ENCODE measurements at places on chromosomes 13 and 19. TPM values are rescaled to one million over a fixed set of nuclear protein-coding genes. Genes with fewer than 3 reads are reported as not detected.

GRCh38 chr19:41619018-41619556 is 7.8 kb downstream of the CEACAM4 start:
- no peak overlapping the region for H3K4me3 ChIP-seq
- H3K27ac ChIP-seq, result no peak overlapping the region
- DNase-seq, result no peak

The ZNF616 gene
- polyA plus RNA-seq, result 6.3 TPM

DNA sequence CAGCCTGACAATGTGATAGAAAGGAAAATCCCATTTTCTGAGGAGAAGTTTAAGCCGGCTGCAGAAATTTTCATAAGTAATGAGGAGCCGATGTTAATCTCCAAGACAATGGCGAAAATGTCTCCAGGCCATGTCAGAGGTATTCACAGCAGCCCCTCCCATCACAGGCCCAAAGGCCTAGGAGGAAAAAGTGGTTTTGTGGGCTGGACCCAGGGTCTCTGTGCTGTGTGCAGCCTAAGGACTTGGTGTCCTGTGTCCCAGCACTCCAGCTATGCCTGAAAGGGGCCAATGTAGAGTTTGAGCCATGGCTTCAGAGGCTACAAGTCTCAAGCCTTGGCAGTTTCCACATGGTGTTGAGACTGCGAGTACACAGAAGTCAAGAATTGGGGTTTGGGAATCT is 32.9 kb upstream of the GPC6 start:
- H3K27ac ChIP-seq, result no peak overlapping the region
- DNase-seq, result no peak
- H3K27me3 ChIP-seq, result no peaks in the 10 kb centered on the region
- H3K4me1 ChIP-seq, result no peaks in the 10 kb centered on the region

The NLRP11 gene
- polyA plus RNA-seq, result 2.3 TPM

- no peak overlapping the region for H3K4me3 ChIP-seq
- no peaks in the 10 kb centered on the region for H3K4me1 ChIP-seq
- DNase-seq, result no peak
- H3K27ac ChIP-seq, result no peak overlapping the region
- no peaks in the 10 kb centered on the region for H3K27me3 ChIP-seq
These were observed 754.9 kb downstream of the OLFM4 start for GRCh38 chr13:53783471-53783870.

The CGB8 gene
- polyA plus RNA-seq, result not detected

GRCh38 chr19:4715529-4716221 is 8.0 kb downstream of the DPP9 start:
- no peaks in the 10 kb centered on the region for H3K4me1 ChIP-seq
- H3K36me3 ChIP-seq, result no peaks in the 10 kb centered on the region
- no peaks in the 10 kb centered on the region for H3K27me3 ChIP-seq
- no peak overlapping the region for H3K27ac ChIP-seq
- DNase-seq, result no peak

DNA sequence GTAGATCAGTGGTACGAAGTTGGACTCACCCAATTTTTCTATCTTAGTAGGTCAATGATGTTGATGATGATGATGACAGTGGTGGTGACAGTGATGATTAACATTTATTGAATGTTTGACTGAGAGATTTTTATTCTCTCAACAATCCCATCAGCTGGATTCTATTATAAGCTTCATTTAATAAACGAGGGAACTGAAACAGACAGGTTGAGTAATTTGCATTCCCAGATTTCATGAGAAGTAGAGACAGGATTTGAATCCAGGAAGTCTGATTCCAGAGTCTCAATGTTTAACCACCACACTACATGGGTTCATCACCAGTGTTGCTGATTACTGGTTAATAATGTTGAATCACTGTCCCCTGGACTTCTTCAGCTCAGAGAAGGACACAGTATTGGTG is 168.9 kb downstream of the FLT1 start:
- no peak for DNase-seq
- H3K36me3 ChIP-seq, result no peaks in the 10 kb centered on the region
- no peaks in the 10 kb centered on the region for H3K27me3 ChIP-seq
- no peak overlapping the region for H3K27ac ChIP-seq
- H3K4me1 ChIP-seq, result peaks cover 23% of the 10 kb centered on the region
- no peak overlapping the region for H3K4me3 ChIP-seq

- H3K27me3 ChIP-seq, result no peaks in the 10 kb centered on the region
- no peaks in the 10 kb centered on the region for H3K4me1 ChIP-seq
- H3K4me3 ChIP-seq, result no peak overlapping the region
- no peaks in the 10 kb centered on the region for H3K36me3 ChIP-seq
These were observed 26.0 kb downstream of the C19orf47 start for GRCh38 chr19:40322271-40322610.

DNA sequence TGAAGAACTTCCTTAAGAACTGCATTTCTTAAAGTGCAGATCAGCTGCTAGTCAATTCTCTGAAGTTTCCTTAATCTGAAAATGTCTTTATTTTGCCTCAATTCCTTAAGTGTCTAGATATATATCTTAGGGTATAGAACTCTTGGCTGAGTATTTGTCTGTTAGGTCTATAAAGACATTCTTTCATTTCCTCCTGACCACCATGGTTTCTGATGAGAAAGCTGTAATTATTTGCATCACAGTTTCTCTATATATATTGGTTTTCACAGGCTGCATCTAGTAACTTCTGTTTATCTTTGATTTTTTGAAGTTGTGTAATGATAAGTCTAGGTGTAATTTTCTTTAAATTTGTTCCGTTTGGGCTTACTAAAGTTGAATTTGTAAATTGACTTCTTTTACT is 15.2 kb downstream of the NDFIP2 start:
- H3K36me3 ChIP-seq, result no peaks in the 10 kb centered on the region
- no peaks in the 10 kb centered on the region for H3K4me1 ChIP-seq

GRCh38 chr13:37127691-37128241 is 22.3 kb upstream of the CSNK1A1L start:
- H3K27me3 ChIP-seq, result no peaks in the 10 kb centered on the region
- H3K4me1 ChIP-seq, result no peaks in the 10 kb centered on the region
- no peaks in the 10 kb centered on the region for H3K36me3 ChIP-seq

- no peak overlapping the region for H3K4me3 ChIP-seq
- H3K4me1 ChIP-seq, result peaks cover 46% of the 10 kb centered on the region
- H3K27ac ChIP-seq, result peak overlapping the region; percentile 93
- no peaks in the 10 kb centered on the region for H3K36me3 ChIP-seq
These were observed 3.9 kb upstream of the SSBP4 start for GRCh38 chr19:18415178-18415867.

GRCh38 chr13:98144801-98145350 is 2.0 kb downstream of the FARP1 start:
- peaks cover 15% of the 10 kb centered on the region for H3K4me1 ChIP-seq
- no peak for DNase-seq
- no peaks in the 10 kb centered on the region for H3K36me3 ChIP-seq
- H3K4me3 ChIP-seq, result no peak overlapping the region
- no peaks in the 10 kb centered on the region for H3K27me3 ChIP-seq

The SELENOV gene
- 19.7 TPM for polyA plus RNA-seq

The DCLK1 gene
- 8.9 TPM for polyA plus RNA-seq

DNA sequence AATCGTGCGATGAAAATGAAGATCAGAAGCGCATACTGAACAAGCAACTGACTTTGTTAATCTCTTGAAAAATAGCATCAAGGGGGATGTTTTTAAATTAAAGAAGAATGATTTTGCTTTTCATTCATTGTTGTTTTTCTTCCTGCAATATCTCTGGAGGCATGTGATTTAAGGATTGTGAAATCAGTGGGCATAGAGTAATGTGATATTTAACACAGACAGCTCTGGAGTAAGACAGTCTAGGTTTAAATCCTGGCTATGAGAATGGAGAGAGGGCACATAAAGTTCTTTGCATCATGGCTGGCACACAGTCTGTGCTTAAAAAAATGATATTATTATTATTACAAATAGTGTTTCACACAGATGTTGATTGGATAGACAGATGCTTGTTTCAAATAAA is 243.1 kb upstream of the NBEA start:
- H3K4me1 ChIP-seq, result no peaks in the 10 kb centered on the region
- H3K4me3 ChIP-seq, result no peak overlapping the region
- no peaks in the 10 kb centered on the region for H3K36me3 ChIP-seq
- H3K27ac ChIP-seq, result no peak overlapping the region
- DNase-seq, result no peak
- H3K27me3 ChIP-seq, result no peaks in the 10 kb centered on the region

The QPCTL gene
- polyA plus RNA-seq, result 3.5 TPM

DNA sequence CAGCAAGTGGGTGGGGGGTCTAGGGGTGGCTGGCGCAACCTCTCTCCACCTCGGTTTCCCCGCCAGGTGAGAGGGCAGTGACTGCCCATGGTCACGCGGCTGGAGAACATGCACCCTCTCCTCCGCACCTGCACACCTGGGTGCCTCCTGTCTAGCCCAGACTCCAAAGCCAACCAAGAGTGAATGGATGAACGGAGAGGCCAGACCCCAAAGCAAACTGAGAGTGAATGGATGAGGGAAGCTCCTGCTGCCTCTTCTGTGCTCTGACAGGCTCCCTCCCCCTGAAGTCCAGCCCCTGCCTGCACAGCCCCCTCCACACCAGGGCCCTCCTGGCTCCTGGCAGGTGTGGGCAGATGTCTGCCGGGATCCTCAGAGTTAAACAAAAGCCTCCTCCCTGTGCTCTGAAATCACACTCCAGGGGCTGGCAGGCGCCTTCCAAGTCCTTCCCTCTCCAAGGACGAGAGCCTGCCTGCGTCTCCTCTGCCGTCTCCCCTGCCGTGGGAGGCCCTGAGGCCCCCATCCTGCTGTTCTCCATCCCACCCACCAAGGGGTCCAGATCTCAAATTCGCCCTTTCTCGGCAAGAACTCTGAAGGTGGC is 2.2 kb downstream of the SBNO2 start:
- peaks cover 52% of the 10 kb centered on the region for H3K4me1 ChIP-seq
- H3K27ac ChIP-seq, result peak overlapping the region; percentile 95
- H3K27me3 ChIP-seq, result no peaks in the 10 kb centered on the region
- peak; percentile 68 for DNase-seq
- H3K4me3 ChIP-seq, result peak overlapping the region; percentile 2
- H3K36me3 ChIP-seq, result no peaks in the 10 kb centered on the region

DNA sequence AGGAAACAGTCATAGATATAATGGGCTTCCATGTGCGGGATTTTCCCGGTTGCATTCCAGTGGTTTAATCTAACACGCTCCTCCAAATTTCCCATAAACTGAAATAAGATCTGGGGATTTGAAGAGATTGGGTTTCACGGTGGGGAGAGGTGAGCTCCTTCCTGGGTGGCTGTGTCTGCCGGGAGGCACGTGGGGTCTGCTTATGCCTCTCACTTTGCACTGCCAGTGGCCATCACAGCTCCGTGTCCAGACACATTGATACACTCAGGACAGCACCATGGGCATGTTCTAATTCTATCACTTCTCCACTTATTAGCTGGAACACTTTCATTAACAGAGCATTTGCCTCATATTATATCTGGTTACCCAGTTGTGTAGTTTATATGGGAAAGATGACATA is 73.4 kb downstream of the SOX1 start:
- H3K36me3 ChIP-seq, result no peaks in the 10 kb centered on the region
- no peak overlapping the region for H3K27ac ChIP-seq
- H3K4me1 ChIP-seq, result no peaks in the 10 kb centered on the region
- no peak for DNase-seq
- no peak overlapping the region for H3K4me3 ChIP-seq

The ODAD3 gene
- 18.3 TPM for polyA plus RNA-seq

The RASAL3 gene
- polyA plus RNA-seq, result 2.0 TPM

The TPRX2 gene
- 0.53 TPM for polyA plus RNA-seq

GRCh38 chr13:44422755-44423643 is 49.4 kb downstream of the SERP2 start:
- H3K4me3 ChIP-seq, result no peak overlapping the region
- no peaks in the 10 kb centered on the region for H3K36me3 ChIP-seq
- no peaks in the 10 kb centered on the region for H3K27me3 ChIP-seq
- no peak for DNase-seq

GRCh38 chr13:76019421-76020044 is 383.4 kb downstream of the LMO7 start:
- peak overlapping the region; percentile 0 for H3K4me3 ChIP-seq
- H3K4me1 ChIP-seq, result no peaks in the 10 kb centered on the region
- no peaks in the 10 kb centered on the region for H3K36me3 ChIP-seq
- no peaks in the 10 kb centered on the region for H3K27me3 ChIP-seq
- peak; percentile 45 for DNase-seq

- H3K4me3 ChIP-seq, result no peak overlapping the region
- peak; percentile 75 for DNase-seq
- H3K36me3 ChIP-seq, result no peaks in the 10 kb centered on the region
- peaks cover 73% of the 10 kb centered on the region for H3K4me1 ChIP-seq
- no peaks in the 10 kb centered on the region for H3K27me3 ChIP-seq
- H3K27ac ChIP-seq, result peak overlapping the region; percentile 64
These were observed 21.6 kb downstream of the GPR183 start for GRCh38 chr13:99285432-99286182.

The POU2F2 gene
- polyA plus RNA-seq, result 13.2 TPM

- no peaks in the 10 kb centered on the region for H3K36me3 ChIP-seq
- H3K27me3 ChIP-seq, result no peaks in the 10 kb centered on the region
- no peaks in the 10 kb centered on the region for H3K4me1 ChIP-seq
These were observed 26.0 kb downstream of the OR10H4 start for GRCh38 chr19:15974856-15975255.

The ABHD8 gene
- 70.7 TPM for polyA plus RNA-seq

The CLDN10 gene
- polyA plus RNA-seq, result 3.3 TPM

The MBD3L5 gene
- not detected for polyA plus RNA-seq

- H3K27ac ChIP-seq, result no peak overlapping the region
- H3K36me3 ChIP-seq, result no peaks in the 10 kb centered on the region
- no peak for DNase-seq
- H3K27me3 ChIP-seq, result no peaks in the 10 kb centered on the region
- H3K4me1 ChIP-seq, result peaks cover 5% of the 10 kb centered on the region
- no peak overlapping the region for H3K4me3 ChIP-seq
These were observed 18.3 kb downstream of the RASA3 start for GRCh38 chr13:114114006-114114640.

DNA sequence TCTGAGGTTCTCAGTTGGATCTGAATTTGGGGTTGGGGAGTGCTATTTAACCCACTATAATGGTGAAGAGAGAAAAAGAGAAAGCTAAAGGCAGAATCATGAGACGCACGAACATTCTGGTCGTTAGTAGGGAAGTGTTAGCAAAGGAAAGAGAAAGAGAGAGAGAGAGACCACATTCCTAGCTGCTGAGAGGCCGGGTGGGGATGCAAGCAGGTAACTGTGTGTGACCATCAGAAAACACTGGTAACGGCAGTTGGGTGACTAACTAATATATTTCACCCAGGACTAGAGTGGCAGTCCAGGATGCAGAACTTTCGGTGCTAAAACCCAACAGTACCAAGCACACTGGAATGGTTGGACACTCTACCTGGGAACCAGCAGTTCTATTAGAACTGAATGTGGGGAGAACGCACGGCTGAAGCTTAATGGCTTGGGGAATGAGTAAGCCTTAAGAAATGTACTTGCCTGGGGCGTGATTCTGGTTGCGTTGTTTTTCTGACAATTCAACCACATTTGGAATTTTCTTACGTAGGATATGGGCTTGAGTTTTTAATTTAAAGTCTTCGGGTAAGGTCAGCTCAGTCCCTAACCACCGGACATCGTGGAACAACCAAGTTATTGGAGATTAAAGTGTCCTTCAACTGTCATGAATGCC is 130.2 kb downstream of the DNAJC15 start:
- H3K36me3 ChIP-seq, result no peaks in the 10 kb centered on the region
- H3K4me3 ChIP-seq, result no peak overlapping the region
- DNase-seq, result no peak

The SMIM17 gene
- 1.3 TPM for polyA plus RNA-seq

GRCh38 chr19:31261019-31261602 is 88.1 kb downstream of the TSHZ3 start:
- no peaks in the 10 kb centered on the region for H3K36me3 ChIP-seq
- H3K27ac ChIP-seq, result no peak overlapping the region
- H3K4me3 ChIP-seq, result no peak overlapping the region
- DNase-seq, result no peak
- peaks cover 5% of the 10 kb centered on the region for H3K4me1 ChIP-seq

All from testis (tissue), 5 donors.